Cortex of kidney (tissue), 1 donor: ENCODE measurements at places on chromosomes 7 and 10.

GRCh38 chr10:127102176-127102575 lies 94.2 kb downstream of the INSYN2A start:
- no peak for DNase-seq

- DNase-seq, result no peak
Observed at GRCh38 chr10:71727738-71728737, 8.5 kb upstream of the C10orf105 start.

DNA sequence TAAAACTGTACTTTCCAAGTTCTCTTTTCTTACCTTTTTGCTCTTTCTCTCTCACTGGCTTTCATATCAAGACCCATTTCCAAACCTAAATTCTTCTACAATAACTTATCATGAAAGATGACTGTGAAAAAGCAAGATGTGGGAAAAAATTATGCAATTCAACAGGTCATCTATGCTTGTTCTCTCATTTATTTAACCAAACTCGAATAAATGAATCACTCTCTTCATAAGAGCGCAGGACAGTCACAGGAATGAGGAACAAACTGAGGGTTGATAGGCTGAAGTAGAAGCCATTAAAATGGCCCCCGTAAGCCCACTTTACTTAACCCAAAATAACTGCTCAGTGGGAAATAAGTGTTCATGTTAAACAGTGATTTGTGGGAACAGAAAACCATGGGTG lies 1289.7 kb upstream of the SORCS1 start:
- DNase-seq, result no peak

- DNase-seq, result no peak
Observed at GRCh38 chr7:112596981-112597380, 116.2 kb downstream of the LSMEM1 start.

DNA sequence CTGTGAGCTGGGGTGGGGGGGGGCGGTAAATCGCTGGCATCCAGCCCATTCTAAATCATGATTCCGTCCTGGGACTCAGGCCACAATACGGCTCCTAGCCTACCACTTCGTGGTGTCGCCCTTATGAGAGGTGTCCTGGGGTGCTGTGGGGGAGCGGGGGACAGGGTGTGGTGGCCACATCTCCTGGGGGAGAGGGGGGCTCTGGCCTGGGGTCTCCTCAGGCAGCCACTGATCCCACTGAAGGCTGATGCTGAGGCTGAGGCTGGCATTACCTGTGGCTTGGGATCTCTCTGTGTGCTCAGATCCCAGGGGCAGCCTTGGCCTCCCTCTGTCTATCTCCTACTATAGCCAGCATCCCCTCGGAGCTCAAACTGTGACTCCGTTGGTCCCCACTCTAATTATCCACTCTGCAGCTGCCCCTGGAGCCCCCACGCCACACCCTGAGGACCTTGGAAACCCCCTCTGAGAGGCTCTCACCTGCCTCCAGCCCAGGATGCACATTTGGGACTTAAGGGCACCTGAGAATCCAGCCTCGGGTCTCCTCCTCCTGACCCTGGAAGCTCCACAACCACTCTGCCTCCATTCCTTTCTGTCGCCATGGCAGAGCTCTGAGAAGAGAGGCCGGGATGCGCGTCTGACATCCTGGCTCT lies 249.3 kb upstream of the TCERG1L start:
- DNase-seq, result no peak

- no peak for DNase-seq
Observed at GRCh38 chr10:104680467-104681401, 39.6 kb downstream of the SORCS3 start.
